ENCODE measurements at places on chromosomes 7 and 10.

DNA sequence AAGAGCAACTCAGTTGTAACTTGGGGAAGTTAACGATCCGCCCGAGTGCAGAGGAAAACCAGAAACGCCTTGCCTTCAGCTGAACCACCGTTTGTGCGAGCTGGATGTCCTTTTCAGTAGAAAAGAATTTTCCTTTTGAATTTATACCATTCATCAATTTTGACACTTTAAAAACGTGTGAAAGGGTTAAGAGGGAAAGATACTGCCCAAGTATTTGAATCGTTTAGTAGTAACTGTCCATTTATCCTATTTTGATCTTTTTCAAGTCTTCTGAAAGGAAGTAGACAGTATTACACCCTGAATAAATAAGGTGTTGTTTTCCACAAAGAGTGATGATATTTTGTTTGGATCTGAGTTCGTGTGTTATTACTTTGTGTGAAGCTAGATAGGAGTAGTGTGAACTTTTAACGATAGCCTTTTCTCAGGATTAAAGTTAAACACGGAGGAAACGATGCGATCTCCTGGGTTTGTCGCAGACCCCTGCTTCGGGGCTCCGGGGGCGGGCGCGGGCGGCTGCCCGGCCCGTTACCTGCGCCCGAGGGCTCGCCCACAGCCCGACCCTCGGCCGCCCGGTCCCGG lies 830 bp upstream of the BMI1 start:
- no peak for DNase-seq

DNA sequence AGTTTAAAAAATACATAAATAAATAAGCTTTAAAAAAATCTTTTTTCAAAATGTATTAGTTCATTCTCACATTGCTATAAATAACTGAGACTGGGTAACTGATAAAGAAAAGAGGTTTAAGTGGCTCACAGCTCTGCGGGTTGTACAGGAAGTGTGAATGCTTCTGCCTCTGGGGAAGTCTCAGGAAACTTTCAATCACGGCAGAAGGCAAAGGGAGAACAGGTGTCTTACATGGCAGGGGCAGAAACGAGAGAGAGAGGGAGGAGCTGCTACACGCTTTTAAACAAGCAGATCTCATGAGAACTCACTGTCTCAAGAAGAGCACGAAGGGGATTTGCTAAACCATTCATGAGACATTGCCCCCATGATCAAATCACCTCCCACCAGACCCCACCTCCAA lies 114.6 kb downstream of the DNAJC1 start:
- no peak for DNase-seq

DNA sequence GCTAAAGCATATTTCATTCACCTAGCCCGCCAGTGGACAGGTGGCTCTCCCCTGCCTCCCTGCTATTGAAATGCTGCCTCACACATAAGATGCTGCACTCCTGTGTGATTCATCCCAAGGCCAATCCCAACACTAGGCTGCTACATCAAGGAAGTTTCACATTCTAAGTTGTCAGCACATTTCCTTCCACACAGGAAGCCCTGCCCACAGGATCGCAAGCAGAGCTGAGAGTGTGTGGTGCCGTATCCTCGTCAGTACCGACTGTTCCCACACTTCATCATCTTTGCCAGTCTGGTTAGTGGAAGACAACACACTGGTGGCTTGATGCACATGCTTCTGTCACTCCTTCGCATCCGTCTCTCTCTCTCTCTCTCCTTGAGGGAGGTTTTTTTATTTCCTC lies 194.3 kb upstream of the PPP2R2D start:
- no peak for DNase-seq

- DNase-seq, result no peak
These were observed 409.2 kb upstream of the KLF6 start for GRCh38 chr10:4194231-4194630.

DNA sequence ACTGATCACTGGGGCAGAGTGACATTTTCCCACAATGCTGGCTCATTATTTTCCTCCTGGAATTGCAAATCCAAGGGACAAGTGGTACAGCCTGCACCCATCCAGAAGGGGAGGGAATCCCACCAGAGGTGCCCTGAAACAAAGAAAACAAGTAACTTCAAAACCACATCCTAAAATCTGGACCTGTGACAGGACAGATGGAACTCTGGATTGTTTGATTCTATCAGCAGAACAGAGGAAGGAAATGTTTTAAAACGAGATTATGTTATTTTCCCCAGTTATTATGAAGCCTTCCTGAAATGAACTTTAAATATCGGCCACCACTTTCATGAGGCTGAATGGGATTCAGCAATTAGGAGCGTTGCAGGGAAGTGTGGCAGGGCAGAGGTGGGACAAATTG lies 62.2 kb upstream of the ECHDC3 start:
- no peak for DNase-seq

DNA sequence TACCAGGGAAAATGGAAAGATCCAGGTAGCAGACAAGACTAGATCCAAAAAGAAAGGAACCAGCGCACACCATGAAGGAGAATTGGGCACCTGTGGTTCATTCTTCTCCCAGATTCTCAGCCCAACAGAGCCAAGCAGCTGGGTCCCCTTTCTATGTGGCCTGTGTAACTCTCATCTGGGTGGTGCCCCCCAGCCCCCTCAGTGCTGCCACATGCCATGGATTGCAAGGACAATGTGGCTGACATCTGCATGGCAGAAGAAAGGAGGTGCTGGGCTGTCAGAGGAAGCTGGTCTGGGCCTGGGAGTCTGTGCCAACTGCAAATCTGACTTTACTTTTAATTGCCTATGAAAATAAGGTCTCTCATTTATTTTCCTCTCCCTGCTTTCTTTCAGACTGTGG lies 21.4 kb downstream of the PRSS2 start:
- DNase-seq, result no peak

DNA sequence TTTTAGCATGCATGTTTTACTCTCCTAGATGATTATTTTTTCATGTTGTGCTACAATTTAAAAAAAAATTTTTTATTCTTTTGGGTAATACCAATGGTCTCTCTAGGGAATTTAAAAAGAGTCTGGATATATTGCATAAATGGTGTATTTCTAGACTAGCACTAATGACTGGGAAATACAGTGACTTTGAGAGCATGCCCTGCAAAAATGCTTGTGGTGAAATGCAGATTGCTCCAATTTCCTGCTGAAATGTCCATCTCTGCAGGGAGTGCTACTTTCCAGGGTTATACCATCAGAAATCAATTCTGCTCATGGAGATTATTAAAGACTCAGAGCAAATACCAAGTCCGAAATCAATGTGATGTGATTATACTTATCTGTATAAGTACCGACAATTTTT lies 186.1 kb downstream of the PRKG1 start:
- DNase-seq, result no peak

GRCh38 chr10:137031-137430 lies 1.8 kb downstream of the ZMYND11 start:
- no peak for DNase-seq

DNA sequence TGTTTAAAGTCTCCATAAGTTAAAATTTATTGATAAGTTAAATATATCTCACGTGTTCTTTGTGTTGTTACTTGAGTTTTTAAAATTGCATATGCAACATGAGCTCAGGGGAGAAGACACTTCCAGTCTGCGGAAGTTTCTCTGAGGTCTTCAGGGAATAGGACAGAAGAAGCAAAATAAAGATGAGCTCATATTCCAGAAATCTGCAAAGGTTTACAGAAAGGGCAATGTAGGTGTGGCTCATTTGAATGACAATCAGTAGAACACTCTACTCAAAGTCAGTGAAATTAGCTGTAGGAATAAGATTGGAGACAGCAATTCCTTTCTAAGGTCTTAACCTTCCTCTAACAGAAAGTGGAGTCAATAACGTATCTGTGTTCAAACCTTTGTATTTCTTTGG lies 53.7 kb downstream of the CACNA2D1 start:
- DNase-seq, result no peak

DNA sequence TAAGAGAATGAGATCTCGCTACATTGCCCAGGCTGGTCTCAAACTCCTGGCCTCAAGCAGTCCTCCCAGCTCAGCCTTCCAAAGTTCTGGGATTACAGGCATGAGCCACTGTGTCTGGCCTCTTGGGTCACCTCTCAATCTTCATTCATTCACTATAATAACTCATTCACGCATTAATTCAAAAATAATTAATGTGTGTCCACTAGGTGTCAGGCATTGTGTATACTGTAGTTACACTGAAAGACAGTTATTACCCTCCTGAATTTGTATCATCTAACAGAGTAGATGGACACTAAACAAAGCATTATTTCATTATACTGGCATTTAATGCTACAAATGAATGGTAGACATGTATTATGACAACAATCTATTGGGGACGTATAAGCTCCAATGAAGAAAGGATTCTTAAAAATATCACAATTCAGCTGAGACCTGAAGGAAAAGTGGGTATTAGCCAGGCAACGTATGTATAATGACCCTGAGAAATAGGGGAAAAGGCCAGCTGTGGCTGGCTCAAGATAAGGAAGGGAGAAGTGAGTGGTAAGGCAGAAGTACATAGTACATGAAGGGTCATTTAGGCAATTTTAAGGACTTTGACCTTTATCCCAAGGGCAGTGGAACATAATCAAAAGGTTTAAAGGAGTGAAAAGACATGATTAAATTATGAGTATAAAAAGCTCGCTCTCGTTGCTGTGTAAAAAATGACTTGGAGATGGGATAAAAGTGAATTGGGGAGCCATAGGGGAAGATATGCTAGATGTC lies 150.7 kb downstream of the BTAF1 start:
- no peak for DNase-seq

- DNase-seq, result no peak
These were observed 99.3 kb downstream of the COL13A1 start for GRCh38 chr10:69901022-69901421.

DNA sequence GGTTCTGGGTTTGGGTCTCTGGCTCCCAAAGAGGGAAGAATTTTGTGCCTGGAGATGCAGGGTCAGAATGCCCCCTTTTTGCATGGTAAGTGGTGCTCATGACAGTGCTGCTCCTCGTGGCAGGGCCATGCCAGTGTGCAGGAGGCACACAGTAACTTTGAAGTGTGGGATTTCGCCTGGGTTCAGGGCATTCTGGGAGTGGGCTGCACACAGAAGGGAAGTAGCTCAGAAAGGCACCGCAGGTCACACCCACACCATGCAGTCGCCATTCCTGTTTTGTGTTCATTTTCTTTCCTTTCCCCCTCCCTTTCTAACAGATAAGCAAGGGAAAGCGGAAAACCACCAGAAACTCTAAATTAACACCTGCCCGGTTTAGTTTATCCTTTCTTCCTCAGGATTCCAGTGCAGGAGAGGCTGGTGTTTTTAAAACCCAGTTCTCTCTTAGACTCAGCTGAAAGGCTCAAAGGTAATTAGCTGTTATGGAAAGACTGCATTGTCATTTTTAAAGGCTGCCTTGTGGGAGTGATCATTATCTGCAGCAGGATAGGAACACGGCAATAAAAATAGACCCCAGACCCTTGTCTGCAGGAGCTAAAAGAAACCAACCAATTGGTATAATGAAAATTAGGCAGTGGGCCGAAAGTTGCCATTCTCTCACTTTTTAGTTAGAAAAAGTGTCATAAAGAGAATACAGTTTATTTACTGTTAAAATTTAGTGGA lies 50.2 kb downstream of the EEPD1 start:
- no peak for DNase-seq

- DNase-seq, result no peak
These were observed 146.8 kb downstream of the PCLO start for GRCh38 chr7:83015916-83016315.

DNA sequence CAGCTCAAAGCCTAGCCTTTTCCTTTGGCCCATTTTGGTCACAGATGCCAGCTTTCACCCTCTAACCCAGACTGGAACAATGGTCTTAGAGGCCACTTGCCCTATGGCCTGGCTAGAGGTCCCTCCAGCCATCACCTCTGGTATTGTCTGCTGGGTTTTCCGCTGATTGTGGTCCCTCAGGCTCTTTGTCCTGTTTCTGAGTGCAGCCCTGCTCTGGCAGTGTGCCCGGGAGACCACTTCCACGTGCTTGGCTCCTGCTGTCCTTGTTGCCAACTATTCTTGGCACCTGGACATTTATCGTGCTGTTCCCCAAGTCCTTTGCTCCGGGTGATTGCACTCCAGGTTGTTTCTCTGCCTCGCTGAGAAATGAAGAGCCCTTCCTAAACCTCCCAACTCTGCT lies 53.3 kb upstream of the FAM180A start:
- no peak for DNase-seq

GRCh38 chr7:128347647-128348097 lies 4.0 kb upstream of the RBM28 start:
- DNase-seq, result no peak

GRCh38 chr10:49157229-49157628 lies 23.4 kb upstream of the FAM170B start:
- no peak for DNase-seq

DNA sequence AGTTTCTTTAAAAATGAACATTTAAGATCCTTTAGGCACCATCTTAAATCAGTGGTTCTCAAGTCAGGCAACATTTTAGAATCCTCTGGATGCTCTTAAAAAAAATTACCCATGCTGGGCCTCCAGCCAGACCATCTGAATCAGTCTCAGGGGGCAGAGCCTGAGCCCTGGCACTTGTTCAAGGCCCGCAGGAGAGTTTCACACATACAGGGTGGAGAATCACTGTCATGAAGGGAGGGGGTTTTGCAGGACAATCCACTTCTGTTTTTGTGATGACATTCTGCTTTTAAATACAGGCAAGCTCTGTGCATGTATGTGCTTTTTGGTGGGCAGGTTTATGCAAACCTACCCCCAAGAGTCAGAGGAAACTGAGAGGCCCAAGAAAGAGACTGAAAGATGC lies 268.6 kb downstream of the SEC23IP start:
- no peak for DNase-seq

DNA sequence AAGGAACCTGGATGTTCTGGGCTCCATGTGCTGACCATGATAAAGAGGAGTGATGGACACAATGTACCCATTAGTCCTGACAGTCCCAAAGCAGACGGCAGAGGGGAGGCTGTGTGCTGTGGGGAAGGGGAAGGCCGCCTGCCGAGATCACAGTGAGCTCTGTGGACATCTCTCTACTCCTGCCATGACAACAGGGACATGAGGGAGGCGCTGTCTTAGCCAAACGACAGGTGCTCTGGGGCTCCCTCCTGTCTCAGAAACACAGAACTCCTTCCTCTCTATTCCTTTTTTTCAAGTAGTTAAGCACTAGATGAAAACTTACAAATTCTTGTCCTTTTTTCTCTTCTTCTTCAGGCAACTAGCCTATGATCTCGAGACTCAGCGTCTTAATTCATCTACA lies 113.1 kb downstream of the RNF32 start:
- no peak for DNase-seq

GRCh38 chr7:100705320-100705752 lies 585 bp upstream of the POP7 start:
- DNase-seq, result no peak

- no peak for DNase-seq
These were observed 61.7 kb downstream of the PWWP2B start for GRCh38 chr10:132458586-132459300.

DNA sequence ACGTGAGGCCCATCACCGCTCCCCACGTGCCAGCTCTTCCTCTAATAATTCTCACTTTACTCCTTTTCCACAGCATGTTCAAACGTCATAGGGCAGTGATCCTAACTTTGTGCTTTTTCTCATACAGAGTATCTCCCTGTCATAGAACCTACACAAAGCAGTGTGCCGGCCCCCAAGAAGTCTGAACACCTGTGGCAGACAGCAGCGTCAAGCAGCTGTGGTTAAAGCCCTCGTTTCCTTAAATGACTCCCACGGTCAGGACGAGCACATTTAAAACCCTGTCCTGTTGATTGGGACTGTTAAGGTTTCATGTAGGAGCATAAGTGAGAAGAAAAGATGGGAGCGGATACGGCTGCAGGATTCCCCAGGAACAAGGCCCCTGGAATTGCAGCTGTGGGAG lies 267.2 kb downstream of the DIP2C start:
- no peak for DNase-seq
